ENCODE measurements at places on chromosomes 6 and 20. TPM values are rescaled to one million over a fixed set of nuclear protein-coding genes. Genes with fewer than 3 reads are reported as not detected.

GRCh38 chr6:32109114-32109764 lies at the start of gene TNXB:
Gene TNXB, minus strand, starts transcription at chr6:32109338. Its CDS starts 11,140 bp downstream, at chr6:32098198.
- no peak for DNase-seq

DNA sequence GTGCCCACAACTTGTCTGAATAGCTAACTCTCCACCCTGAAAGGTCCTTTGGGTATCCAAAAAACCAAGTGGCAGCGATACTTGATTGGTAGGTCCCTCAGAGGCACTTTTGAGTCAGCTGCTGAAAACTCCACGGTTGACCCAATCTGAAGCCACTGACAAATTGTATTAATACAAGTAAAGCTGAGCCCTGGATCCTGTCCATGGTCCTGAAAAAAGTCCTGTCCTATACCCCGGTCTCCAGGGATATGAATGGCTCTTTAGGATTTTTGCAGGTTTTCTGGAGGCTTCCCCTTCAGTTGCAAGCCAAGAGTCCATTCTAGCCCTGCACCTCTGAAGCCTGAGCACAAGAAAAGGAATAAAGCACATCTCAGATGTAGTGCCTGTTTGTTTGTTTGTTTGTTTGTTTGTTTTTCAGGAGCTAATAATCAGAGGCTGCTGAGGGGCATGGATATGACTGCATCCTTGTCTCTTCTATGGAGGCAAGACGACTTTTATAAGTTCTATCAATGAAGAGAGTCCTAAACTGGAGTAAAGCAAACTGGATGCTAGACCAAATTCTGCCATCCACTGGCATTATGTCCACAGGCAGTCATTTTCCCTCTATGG lies 1.7 kb upstream of the SLC12A5 start:
- no peak for DNase-seq

DNA sequence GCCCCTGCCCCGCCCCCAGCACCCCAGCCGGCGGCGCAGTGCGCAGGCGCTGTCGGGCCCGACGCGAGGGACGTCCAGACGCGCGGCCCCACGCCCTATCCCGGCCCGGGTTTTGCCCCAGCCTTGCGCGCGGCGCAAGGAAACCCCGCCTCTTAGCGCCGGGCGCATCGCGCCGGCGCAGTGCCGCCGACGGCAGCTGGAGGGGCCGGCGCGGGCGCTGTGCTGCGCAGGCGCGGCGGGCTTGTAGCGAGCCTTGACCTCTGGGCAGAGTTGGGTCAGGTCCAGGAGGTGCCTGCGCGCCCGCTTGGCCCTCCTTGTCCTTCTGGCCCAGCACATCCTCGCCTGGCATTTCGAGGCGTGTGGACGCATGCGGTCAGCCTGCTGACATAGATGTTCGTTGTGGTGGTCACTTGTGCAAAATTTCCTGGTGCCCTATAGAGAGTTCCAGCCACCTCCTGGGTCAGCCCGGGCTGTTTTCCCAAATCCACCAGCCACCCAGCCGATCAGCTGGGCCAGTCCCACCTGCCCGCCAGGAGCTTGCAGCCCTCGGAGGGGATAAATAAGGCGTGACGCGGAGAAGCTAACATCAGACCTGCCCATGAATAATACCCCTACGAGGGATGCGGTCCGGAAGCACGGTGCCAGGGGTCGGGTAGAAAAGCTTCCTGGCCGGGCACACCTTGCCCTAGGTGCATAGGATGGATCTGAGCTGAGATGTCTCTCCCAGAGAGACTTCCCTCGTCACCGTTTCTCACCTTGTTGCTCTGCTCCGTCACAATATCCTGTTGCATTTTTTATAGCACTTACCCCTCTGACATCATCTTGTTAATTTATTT lies 428 bp upstream of the PRELID3B start:
- DNase-seq: peak; percentile 87

GRCh38 chr20:4135385-4136077 lies 120.2 kb upstream of the RNF24 start:
- no peak for DNase-seq

- no peak for DNase-seq
Observed at GRCh38 chr6:68575765-68576439, 59.2 kb upstream of the ADGRB3 start.

DNA sequence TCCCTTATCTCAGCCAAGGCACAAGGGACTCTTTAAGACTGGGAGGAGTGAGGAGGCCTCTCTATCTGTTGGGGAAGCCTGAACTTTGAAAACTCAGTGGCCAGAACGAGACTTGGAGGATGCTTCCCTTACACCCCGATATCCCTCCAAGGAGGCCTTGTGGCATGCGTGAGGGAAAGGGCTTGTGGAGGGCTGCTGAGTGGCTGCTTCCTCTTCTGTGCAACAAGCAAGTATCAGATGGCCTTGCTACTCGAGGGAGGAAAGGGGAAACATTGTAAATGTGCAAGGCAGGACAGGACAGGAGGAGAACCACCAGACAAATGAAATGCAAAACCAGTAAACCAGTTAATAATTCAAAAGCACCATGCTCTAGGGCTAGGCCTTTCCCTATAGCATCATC lies 306.5 kb upstream of the MAP3K7 start:
- no peak for DNase-seq

- DNase-seq: no peak
Observed at GRCh38 chr20:38186788-38187221, 21.7 kb upstream of the TGM2 start.

- DNase-seq: no peak
Observed at GRCh38 chr6:84560436-84561390, 203.7 kb downstream of the TBX18 start.

DNA sequence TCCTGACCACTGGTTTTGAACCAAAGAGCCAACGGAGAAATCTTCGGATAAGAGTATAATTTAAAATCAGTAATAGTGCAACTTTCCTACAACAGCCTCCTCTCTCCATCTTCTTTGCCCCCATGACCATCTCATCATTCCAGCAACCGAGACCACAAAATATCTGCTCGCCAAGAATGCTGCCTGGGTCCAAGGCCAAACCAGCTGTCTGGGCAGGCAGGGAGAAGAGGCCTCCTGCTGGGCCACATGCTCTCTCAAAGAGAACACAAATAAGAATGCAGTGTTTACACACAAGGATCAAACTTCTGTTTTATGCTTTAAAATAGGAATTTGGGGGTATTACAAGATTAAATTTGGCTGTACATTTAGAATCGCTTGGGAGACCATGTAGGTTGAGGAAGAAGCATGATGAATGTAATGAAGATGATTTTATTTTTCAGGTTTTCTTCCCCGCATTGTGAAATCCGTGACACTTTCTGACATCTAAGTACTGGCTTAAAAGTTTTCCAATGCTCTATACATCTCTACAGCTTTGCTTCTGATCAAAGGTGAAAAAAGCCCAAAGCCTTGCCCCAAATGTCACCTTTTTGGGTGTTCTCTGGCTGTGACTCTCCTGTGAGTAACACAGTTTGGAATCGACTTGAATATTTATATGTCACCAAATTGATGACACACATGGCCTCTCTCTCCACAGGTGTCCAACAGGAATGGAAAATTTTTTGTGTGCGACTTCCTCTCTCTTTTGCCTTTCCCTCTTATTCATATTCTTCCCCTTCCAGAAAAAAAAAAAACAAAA lies 79.4 kb upstream of the PROKR2 start:
- no peak for DNase-seq

GRCh38 chr20:6953611-6954010 lies 186.1 kb downstream of the BMP2 start:
- no peak for DNase-seq

GRCh38 chr20:62122654-62123449 lies 577 bp downstream of the LSM14B start:
- DNase-seq: no peak

DNA sequence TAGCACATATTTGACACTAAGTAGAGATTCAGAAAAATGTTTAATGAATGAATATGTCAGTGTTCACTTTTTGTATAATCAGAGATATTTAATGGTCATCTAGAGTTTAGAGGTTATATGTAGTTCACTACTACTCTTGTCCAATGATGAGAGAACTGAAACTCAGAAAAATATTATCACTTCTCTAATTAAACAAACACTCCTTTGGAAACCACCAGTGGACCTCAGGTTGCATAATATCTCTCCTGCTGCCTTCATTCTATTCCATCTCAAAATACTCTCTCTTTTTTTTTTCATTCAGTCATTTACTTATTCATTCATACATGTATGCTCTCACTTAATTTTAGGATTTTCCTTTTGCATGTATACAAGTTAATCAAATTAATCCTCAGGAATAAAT lies 423.1 kb upstream of the RNF217 start:
- no peak for DNase-seq

GRCh38 chr6:27871924-27872638 lies 40.1 kb downstream of the OR2B2 start:
- DNase-seq: peak; percentile 76

DNA sequence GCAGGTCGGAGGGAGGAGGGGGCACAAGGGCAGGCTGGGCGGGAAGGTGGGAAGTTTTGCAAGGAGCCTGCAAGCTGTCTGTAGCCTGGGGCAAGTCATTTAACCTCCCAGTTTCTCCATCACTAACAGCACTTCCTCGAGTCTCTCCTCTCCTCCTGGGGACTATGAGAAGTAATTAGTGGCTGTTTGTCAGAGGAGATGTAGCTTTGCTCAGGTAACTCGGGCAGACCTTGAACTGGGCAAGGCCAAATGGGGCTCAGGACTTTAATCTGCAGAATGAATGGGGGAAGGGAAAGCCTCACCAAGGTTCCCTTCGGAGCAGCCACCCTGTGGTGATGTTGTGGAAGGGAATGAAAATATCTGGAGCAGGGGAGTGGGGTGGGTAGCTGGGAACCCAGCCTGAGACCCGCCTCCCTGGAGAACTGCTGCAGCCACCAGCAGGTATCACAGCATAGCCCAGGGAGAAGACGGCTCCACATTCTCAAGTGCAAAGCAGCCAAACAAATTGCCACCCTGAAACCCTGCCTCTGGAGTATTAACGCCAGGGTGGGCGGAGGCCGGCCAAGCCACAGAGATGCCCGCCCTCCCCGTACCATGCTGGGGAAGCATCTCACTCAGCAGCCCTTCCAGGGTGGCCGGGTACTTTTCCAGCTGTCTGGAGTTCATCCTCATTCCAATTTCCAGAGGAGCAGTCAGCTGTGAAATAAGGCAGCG lies 6.1 kb upstream of the LEMD2 start:
- DNase-seq: no peak

GRCh38 chr20:31663524-31663837 lies 25.8 kb downstream of the COX4I2 start:
- no peak for DNase-seq

DNA sequence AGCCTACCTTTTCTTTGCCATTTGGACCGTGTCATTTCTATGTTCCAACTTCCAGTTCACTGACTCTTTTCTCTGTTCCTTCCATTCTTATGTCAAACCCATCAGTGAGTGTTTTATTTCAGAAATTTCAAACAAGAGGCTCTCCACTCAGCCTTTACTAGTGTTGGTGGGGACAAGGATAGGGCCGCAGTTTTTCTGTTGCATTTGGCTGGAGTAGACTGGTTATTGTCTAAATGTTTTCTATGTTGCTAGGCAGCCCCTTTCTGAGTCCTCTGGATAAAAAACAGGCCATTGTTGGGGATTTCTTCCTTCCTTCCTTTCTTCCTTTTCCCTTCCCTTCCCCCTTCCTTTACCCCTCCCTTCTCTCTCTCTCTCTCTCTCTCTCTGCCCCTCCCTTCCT lies 288.6 kb downstream of the PRKN start:
- no peak for DNase-seq

GRCh38 chr6:124799638-124800037 lies 162.6 kb upstream of the RNF217 start:
- no peak for DNase-seq

DNA sequence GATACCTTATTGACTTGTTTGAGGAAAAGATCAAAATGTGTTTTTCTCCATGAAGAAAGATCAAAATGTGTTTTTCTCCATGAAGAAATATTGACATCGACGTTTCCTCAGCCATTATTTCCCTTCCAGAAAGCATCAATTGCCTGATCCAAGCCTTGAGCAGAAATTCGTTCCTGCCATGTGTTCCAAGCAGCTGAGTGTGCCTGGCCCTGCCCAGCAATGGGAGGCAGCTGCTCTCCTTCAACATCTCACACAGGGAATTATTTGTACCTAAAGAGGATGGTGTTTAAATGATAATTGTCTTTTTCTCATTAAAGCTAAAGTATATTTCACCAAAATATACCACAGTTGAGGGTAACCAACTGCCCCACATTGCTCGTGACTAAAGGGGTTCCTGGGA lies 7.8 kb upstream of the DUSP22 start:
- DNase-seq: no peak

GRCh38 chr6:13572240-13572639 lies 2.2 kb upstream of the SIRT5 start:
- DNase-seq: no peak

DNA sequence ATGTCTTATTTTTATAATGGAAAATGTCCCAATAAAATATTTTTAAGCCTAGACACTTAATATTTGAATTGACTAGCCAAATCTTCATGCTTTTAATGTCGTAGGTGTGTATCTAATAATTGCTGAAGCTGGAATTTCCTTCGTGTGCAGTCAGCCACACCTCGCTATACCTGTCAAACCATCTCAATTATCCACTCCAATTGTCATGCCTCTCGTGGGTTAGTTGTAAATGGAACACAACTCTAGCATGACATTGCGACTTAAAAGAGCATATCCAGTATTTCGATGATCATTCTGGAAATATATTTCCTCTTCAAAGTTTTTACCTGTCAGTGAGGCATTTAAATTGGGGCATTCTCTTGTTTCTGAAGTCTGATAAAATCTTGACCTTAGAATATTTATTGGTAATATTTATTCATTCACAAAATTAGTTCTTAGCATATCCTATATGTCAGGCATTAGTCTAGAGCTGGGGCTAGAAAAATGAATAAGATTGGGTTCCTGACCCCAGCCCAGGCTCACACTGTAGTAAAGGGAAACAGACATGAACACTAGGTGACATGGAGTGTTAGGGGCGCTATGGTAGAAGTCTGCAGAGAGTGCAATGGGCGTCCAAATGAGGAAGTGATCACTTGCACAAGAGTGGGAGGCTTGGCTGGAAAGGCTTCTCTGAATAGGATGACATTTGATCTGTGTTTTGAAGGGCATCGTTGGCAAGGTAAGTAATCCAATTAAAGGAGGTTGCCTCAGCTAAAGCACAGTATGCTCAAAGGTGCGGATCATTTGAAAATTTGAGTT lies 11.0 kb upstream of the CFAP206 start:
- no peak for DNase-seq

The MDFI gene
- total RNA-seq: 36.1 TPM

The BLOC1S5 gene
- total RNA-seq: 26.2 TPM

The MSH5 gene
- total RNA-seq: 13.4 TPM

The IRF4 gene
- total RNA-seq: 25.2 TPM

The FHL5 gene
- 45.2 TPM for total RNA-seq

The GJA1 gene
- total RNA-seq: 37.3 TPM

The ISM1 gene
- total RNA-seq: 15.2 TPM

The SLC35D3 gene
- not detected for total RNA-seq

The RHAG gene
- not detected for total RNA-seq

Measured in breast epithelium (tissue), 4 donors.